ENCODE measurements at places on chromosomes 7 and 10. TPM values are rescaled to one million over a fixed set of nuclear protein-coding genes. Genes with fewer than 3 reads are reported as not detected.

SH3PXD2A gene
- 1.7 TPM for total RNA-seq

SYCE1 gene
- not detected for total RNA-seq

SUN3 gene
- not detected for total RNA-seq

IRF5 gene
- 12.5 TPM for total RNA-seq

ARHGAP19 gene
- 5.7 TPM for total RNA-seq

FAM241B gene
- 17.2 TPM for total RNA-seq
